ENCODE measurements at places on chromosomes 6 and 20.

DNA sequence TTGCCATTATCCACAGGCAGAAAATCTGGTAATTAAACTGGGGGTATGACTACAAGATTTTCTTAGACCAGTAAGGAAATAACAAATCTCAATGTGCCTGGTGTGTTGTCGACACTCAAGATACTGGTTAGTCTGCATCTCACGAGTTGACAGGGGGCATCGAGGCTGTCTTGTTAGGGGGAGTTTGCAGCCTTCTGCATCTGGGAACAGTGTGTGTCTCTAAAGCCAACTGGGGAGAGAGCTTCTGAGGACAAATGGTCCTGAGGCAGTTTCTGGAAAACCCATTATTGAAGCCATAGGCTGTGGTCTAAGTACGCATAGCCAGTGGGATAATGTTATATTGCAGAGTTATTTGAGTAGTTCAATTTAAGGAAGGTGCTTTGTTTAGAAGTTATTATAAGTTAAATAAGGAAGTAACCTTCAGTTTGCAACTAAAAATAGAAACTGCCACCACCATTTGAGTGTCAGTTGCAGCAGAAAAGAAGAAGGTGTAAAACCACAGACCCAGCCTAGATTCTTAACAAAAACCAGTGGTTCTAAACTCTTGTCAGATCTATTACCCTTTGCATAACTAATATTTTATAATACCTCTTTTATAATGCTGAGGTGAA is 15.4 kb upstream of the MAPK13 start:
- peak; percentile 74 for DNase-seq

GRCh38 chr6:162467679-162468078 is 259.9 kb downstream of the PRKN start:
- no peak for DNase-seq

DNA sequence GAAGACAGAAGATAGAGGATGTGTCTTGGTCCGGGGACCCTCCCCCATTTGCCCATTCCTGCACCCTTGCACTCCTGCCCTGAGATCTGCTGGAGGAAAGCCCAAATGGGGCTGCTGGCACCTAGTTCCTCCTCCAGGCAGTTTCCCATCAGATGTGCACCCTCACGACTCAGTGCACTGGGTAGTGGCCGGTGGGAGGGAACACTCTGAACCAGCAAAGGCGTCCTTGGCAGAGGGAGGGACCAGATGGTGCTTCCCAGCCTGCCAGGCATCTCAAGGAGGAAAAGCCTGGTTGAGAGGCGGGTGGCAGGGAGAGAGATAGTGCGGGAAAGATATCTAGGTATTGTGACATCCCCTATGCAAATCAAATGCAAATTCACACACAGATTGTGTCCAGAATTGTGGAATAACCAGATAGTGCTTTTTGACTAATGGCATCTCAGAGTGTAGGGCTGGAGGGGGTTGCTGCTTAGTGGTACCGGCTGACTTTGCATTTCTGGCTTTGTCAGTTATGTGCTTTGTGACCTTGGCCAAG is 19.5 kb downstream of the TMEM151B start:
- DNase-seq = no peak

GRCh38 chr20:45368221-45368980 is 5.4 kb downstream of the SYS1 start:
- peak; percentile 95 for DNase-seq

DNA sequence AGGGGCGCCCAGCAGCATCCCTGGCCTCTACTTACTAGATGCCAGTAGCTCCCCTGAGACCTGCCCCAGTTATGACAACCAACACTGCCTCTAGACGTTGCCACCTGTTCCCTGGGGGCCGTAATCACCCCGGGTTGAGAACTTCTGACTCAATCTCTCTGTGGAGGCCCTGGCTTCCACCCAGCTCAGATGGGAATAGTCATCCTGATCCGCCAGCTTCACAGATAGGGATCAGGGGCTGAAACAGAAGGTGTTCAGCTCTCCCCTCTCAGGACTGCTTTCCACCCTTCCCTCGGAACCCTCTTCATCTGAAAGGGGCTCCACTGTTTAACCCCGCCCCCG is 3.3 kb downstream of the CAPN11 start:
- DNase-seq = no peak

- DNase-seq = no peak
These were observed 212.3 kb upstream of the HEY2 start for GRCh38 chr6:125537090-125537489.

GRCh38 chr6:2061880-2062279 is 183.5 kb downstream of the GMDS start:
- no peak for DNase-seq

- no peak for DNase-seq
These were observed 39.8 kb downstream of the GMPR start for GRCh38 chr6:16278048-16278724.

DNA sequence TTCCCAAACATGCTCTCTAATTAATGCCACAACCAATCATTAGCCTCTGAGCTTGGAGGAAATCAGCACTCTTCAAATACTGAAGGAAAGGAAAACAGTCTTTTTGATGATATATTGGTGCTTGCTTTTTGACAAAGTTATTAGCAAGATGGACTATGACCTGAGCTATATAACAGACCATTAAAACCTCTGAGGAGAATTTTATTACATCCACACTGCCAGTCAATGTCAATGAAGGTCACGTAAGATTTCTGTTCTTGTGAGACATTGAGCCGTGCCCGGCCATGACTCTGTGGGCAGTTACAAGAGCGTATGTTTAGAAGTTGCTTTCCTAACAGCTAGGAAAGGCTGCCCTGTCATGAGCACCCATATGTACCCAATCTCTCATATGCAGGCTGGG is 659.0 kb downstream of the UTRN start:
- DNase-seq = no peak

GRCh38 chr6:116180375-116180774 is 54.4 kb upstream of the COL10A1 start:
- no peak for DNase-seq

- no peak for DNase-seq
These were observed 211.4 kb upstream of the ECI2 start for GRCh38 chr6:4346659-4347333.

GRCh38 chr6:33171016-33171879 is 21.0 kb downstream of the COL11A2 start:
- DNase-seq = no peak

DNA sequence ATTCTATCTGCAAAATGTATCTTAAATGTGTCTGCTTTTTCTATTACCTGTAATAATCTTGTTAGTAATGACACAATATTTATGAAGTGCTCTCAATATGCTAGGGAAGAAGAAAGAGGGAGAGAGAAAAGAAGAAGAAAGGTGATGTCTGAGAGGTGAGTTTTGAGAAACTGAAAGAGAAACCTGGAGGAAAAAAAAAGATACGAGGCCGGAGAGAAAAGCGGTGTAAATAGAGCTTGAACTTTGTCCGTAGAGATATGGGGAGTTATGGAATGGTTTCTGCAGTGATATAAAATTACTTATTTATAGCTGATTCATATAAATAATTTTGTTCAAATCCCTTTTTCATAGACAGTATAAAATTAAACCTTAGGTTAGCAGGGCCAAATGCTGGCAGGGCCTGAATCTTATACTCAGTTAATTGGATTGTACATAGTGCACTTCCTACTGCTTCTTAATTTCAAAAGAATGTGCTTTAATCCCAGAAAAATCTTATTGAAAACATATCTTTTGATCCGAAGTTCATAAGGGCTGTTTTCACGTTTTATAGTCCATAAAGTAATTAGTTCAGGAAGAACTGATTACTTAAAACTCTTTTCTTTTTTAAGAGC is 43.0 kb downstream of the MYB start:
- no peak for DNase-seq

DNA sequence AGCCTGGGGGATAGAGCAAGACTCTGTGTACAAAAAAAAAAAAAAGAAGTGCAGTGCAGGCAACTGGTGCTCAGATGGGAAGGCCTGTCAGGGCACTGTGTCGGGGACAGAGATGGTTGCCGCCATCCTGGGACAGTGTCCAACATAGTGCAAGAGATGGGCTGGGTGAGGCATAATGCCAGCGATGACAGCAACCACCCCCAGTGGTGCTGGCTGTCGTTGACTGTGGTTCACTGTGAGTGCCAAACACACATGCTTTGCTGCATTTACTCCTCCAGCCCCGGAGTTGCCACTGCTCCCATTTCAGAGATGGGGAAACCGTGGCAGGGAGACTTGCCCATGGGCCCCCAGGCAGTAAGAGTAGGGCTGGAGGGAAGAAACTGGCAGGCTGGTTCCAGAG is 5.2 kb upstream of the C20orf203 start:
- DNase-seq = no peak

- peak; percentile 87 for DNase-seq
These were observed 18.9 kb downstream of the ZNF831 start for GRCh38 chr20:59182401-59183044.

- DNase-seq = no peak
These were observed 37.0 kb downstream of the CDKAL1 start for GRCh38 chr6:20571261-20571660.

DNA sequence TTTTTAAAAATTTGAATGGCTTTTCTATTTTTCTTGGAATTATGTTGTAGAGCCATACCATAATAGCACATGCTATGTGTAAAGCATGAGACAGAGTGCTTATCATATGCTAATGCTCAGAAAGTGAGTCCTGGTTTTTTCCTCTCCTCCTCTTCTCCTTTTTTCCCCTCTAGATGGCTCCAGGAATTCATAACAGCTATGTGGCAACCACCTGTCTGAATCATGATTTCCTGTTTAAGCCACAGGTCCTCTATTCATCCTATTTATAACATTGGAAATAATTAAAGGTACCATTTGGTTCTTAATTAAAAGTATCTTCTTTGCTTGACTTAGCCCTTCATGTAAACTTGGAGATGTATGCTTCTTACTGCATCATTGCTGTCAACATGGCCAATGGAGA is 260.0 kb upstream of the MAP3K7 start:
- DNase-seq = no peak

DNA sequence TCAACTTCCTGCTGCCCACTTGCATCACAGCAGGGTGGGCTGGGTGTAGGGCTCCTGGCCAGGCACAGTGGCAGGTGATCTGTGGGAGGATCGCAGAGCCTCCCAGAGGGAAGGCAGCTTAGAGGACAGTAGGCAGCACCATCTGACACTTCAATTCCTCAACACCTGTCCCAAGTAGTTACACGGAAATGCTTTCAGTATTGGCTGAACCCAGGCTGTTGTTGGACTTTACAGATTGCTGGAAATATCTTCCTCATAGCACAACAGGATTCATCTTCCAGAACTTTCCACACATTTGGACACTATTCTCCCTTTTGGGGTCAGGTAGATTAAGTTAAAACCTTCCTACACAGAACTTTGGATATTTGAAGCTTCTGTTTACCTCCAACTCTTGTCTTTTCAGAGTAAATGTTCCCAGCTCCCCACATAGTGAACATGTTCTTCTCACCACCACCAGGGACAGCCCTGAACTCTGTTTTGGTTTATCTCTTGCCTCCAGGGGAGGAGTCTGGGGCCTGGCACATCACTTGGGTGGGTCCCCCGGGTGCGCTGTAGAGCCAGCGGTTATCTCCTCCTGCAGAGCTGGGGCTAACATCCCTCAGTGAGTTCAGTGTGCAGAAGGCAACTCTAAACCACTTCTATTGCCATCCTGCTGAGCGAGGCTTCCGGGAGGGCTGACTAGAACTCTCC is 3.5 kb upstream of the SLC22A2 start:
- peak; percentile 35 for DNase-seq

- DNase-seq = peak; percentile 17
These were observed 42.1 kb downstream of the SLC35A1 start for GRCh38 chr6:87514831-87515230.

- DNase-seq = no peak
These were observed 5.0 kb downstream of the SERPINB6 start for GRCh38 chr6:2966347-2966746.

- DNase-seq = no peak
These were observed 178.6 kb downstream of the PDE7B start for GRCh38 chr6:136030131-136030530.

- DNase-seq = no peak
These were observed 18.3 kb upstream of the MBOAT1 start for GRCh38 chr6:20230401-20231119.

GRCh38 chr6:80547827-80548226 is 441.4 kb downstream of the BCKDHB start:
- DNase-seq = no peak
